ENCODE measurements at places on chromosomes 6 and 20.

- no peak for DNase-seq
- H3K4me3 ChIP-seq = no peak overlapping the region
- no peaks in the 10 kb centered on the region for H3K36me3 ChIP-seq
- H3K4me1 ChIP-seq = peaks cover 17% of the 10 kb centered on the region
- peaks cover 57% of the 10 kb centered on the region for H3K27me3 ChIP-seq
- H3K27ac ChIP-seq = no peak overlapping the region
Measured at GRCh38 chr20:49320460-49320859, 42.6 kb upstream of the ZNFX1 start.

GRCh38 chr20:16607364-16608276 lies 34.4 kb upstream of the KIF16B start:
- no peaks in the 10 kb centered on the region for H3K27me3 ChIP-seq
- no peak overlapping the region for H3K27ac ChIP-seq
- H3K4me1 ChIP-seq = no peaks in the 10 kb centered on the region
- no peaks in the 10 kb centered on the region for H3K36me3 ChIP-seq
- no peak overlapping the region for H3K4me3 ChIP-seq
- no peak for DNase-seq

- no peaks in the 10 kb centered on the region for H3K36me3 ChIP-seq
- H3K4me1 ChIP-seq = peaks cover 26% of the 10 kb centered on the region
- no peaks in the 10 kb centered on the region for H3K27me3 ChIP-seq
- no peak overlapping the region for H3K27ac ChIP-seq
- H3K4me3 ChIP-seq = no peak overlapping the region
Measured at GRCh38 chr20:17671565-17671964, 10.5 kb downstream of the RRBP1 start.

- DNase-seq = no peak
- H3K36me3 ChIP-seq = no peaks in the 10 kb centered on the region
- no peaks in the 10 kb centered on the region for H3K4me1 ChIP-seq
- no peak overlapping the region for H3K27ac ChIP-seq
- H3K4me3 ChIP-seq = no peak overlapping the region
- H3K27me3 ChIP-seq = no peaks in the 10 kb centered on the region
Measured at GRCh38 chr6:40551966-40552505, 35.1 kb downstream of the LRFN2 start.

DNA sequence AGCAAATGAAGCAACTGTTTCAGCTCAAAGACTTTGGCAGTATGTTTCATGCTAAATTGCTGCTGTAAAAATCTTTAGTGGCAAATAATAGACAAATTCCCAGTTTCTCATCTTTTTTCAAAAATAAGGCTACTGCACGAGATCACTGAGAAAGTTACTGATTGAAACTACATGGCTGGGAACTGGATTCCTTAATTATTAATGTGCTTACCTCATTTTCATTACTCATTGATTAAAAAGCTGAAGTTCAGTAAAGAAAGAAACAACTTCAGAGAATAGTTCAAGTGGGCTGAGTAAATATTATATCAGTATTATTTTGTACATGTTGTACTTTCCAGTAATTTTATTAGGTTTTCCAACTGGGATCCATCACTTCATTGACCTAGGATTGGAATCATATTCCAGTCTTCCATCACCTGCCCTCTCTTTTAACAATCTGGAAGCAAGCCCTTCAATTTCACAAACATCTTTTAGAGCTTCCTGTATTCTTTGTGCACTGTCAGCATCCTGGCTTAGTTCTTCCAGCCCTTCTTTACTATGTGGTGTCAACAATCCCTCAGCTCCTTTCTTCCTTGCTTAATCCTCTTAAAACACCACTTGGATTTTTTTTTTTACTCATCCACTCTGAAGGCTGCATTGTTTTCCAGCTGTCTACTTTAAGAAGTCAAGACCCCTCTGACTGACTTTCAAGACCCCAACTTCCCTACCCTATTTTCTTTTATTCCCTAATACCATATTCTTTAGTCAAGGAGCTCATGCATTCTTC lies 4.3 kb downstream of the MEI4 start:
- DNase-seq = no peak
- H3K27me3 ChIP-seq = no peaks in the 10 kb centered on the region
- H3K4me3 ChIP-seq = no peak overlapping the region
- no peaks in the 10 kb centered on the region for H3K36me3 ChIP-seq
- H3K4me1 ChIP-seq = no peaks in the 10 kb centered on the region

Data from suprapubic skin (tissue), 4 donors.